Glutamatergic neuron (in vitro differentiated cells): ENCODE measurements at places on chromosomes 5 and 9.
A peak's percentile ranks its signal among the peaks of the same experiment; 100 is the strongest.

GRCh38 chr9:11338130-11338529 lies 725.3 kb upstream of the PTPRD start:
- H3K36me3 ChIP-seq = no peaks in the 10 kb centered on the region
- no peak overlapping the region for H3K27ac ChIP-seq
- no peak overlapping the region for H3K4me3 ChIP-seq
- H3K4me1 ChIP-seq = peaks cover 6% of the 10 kb centered on the region

GRCh38 chr5:51734677-51735076 lies 351.4 kb downstream of the ISL1 start:
- H3K36me3 ChIP-seq = no peaks in the 10 kb centered on the region
- peaks cover 4% of the 10 kb centered on the region for H3K4me1 ChIP-seq
- H3K27me3 ChIP-seq = no peaks in the 10 kb centered on the region
- DNase-seq = no peak
- H3K4me3 ChIP-seq = no peak overlapping the region

- no peak overlapping the region for H3K4me3 ChIP-seq
- no peak overlapping the region for H3K27ac ChIP-seq
- DNase-seq = peak; percentile 27
These were observed 15.3 kb downstream of the NR2F1 start for GRCh38 chr5:93598091-93599000.

GRCh38 chr5:6638236-6638635 lies 5.0 kb downstream of the SRD5A1 start:
- no peak overlapping the region for H3K4me3 ChIP-seq
- DNase-seq = no peak

DNA sequence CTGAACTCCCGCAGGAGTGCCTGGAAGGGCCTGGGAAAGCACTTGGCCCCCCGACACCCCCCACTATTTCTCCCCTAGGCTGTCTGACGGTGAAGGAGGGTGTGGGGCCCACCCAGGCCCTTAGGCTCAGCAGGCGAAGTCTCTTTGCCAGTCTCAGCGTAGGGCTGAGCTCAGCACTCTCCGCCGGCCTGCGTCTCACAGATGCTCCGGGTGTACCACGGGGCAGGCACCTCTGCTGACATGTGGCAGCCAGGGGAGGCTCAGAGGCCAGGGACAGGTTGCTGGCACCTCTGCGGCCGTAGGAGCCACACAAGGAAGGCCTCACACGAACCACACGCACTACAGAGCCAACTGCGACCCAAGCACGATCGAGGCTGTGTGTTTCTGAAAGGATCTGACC lies 114.2 kb downstream of the VAV2 start:
- peak overlapping the region; percentile 86 for H3K27ac ChIP-seq
- no peak for DNase-seq
- peak overlapping the region; percentile 59 for H3K4me3 ChIP-seq
- H3K36me3 ChIP-seq = no peaks in the 10 kb centered on the region

DNA sequence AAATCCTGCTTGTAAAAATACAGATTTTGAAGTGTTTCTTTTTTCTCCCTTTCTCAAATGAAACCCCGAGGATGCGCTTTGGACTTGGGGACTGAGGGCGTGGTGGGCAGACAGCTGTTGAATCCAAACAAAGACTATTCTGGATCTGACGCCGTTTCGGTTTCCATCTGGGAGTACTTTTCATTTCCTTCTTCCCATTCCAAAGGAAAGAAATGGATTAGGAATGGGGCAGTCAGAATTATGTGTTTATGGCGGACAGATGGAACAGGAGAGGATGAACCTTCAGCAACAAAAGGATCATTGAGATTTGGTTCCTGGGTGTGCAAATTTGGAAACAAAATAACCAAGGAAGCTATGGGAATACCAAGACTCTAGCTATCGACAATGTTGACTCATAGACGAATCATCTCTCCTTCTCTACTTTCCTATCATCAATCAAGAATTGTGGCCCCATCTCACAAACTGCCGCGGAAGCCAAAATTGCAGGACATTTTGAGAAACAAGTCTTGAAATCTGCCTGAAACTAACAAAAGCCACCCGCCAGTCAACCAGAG lies 300.6 kb downstream of the PARP8 start:
- H3K27ac ChIP-seq = peak overlapping the region; percentile 98
- H3K4me3 ChIP-seq = peak overlapping the region; percentile 95
- DNase-seq = no peak
